ENCODE measurements at places on chromosomes 3 and 15.
A peak's percentile ranks its signal among the peaks of the same experiment; 100 is the strongest.

GRCh38 chr3:112776836-112777235 lies 69.8 kb downstream of the CD200R1L start:
- no peaks in the 10 kb centered on the region for H3K27me3 ChIP-seq
- DNase-seq, result no peak
- H3K27ac ChIP-seq, result no peak overlapping the region
- H3K4me3 ChIP-seq, result no peak overlapping the region

- peak overlapping the region; percentile 67 for H3K27ac ChIP-seq
- no peaks in the 10 kb centered on the region for H3K27me3 ChIP-seq
- peak; percentile 89 for DNase-seq
- H3K4me1 ChIP-seq, result no peaks in the 10 kb centered on the region
- H3K36me3 ChIP-seq, result no peaks in the 10 kb centered on the region
Measured at GRCh38 chr3:37993820-37994638, 3.4 kb downstream of the VILL start.

GRCh38 chr3:184133840-184134745 lies 1.1 kb upstream of the EIF2B5 start:
- DNase-seq, result peak; percentile 88
- H3K36me3 ChIP-seq, result peaks cover 22% of the 10 kb centered on the region

- H3K4me1 ChIP-seq, result no peaks in the 10 kb centered on the region
- H3K27ac ChIP-seq, result no peak overlapping the region
- no peaks in the 10 kb centered on the region for H3K36me3 ChIP-seq
- no peaks in the 10 kb centered on the region for H3K27me3 ChIP-seq
Measured at GRCh38 chr15:60772395-60773120, 293.6 kb upstream of the ICE2 start.

All from psoas muscle (tissue), 8 donors.